ENCODE measurements at places on chromosomes 13 and 19. TPM values are rescaled to one million over a fixed set of nuclear protein-coding genes. Genes with fewer than 3 reads are reported as not detected.
A peak's percentile ranks its signal among the peaks of the same experiment; 100 is the strongest.

GRCh38 chr13:49711218-49711863 is 20.1 kb upstream of the EBPL start:
- H3K36me3 ChIP-seq: no peaks in the 10 kb centered on the region
- H3K27me3 ChIP-seq: no peaks in the 10 kb centered on the region

DNA sequence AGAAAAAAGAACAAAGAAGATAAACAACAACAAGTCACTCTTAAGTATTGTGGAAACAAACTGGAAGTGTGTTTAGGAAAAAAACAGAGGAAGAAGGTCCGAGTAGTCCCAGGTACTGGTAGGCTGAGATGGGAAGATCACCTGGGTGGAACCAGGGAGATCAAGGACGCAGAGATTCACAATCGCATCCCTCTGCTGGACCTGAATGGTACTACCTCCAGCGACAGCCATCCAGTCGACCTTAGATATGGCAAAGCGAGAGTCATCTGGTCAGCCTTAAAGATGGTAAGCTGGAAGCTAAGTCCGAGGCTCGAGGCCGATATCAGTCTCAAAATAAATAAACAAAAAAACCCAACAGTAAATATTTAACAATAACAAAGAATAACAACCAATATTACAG is 44.9 kb upstream of the ZNF91 start:
- no peak overlapping the region for H3K4me3 ChIP-seq
- no peaks in the 10 kb centered on the region for H3K36me3 ChIP-seq
- H3K27ac ChIP-seq: no peak overlapping the region
- no peaks in the 10 kb centered on the region for H3K4me1 ChIP-seq
- no peak for DNase-seq

- no peaks in the 10 kb centered on the region for H3K27me3 ChIP-seq
- peaks cover 22% of the 10 kb centered on the region for H3K36me3 ChIP-seq
- H3K4me3 ChIP-seq: no peak overlapping the region
- peaks cover 45% of the 10 kb centered on the region for H3K4me1 ChIP-seq
- peak overlapping the region; percentile 69 for H3K27ac ChIP-seq
Observed at GRCh38 chr13:99269627-99270241, 11.6 kb upstream of the GPR18 start.

- H3K27ac ChIP-seq: no peak overlapping the region
- no peak overlapping the region for H3K4me3 ChIP-seq
- H3K4me1 ChIP-seq: no peaks in the 10 kb centered on the region
- H3K36me3 ChIP-seq: no peaks in the 10 kb centered on the region
- no peaks in the 10 kb centered on the region for H3K27me3 ChIP-seq
Observed at GRCh38 chr13:76329004-76329403, 557.2 kb downstream of the KCTD12 start.

GRCh38 chr13:102680842-102681740 is 13.8 kb downstream of the METTL21C start:
- H3K27ac ChIP-seq: no peak overlapping the region
- peak; percentile 27 for DNase-seq
- peaks cover 6% of the 10 kb centered on the region for H3K36me3 ChIP-seq
- H3K4me1 ChIP-seq: peaks cover 9% of the 10 kb centered on the region
- H3K27me3 ChIP-seq: no peaks in the 10 kb centered on the region
- no peak overlapping the region for H3K4me3 ChIP-seq

DNA sequence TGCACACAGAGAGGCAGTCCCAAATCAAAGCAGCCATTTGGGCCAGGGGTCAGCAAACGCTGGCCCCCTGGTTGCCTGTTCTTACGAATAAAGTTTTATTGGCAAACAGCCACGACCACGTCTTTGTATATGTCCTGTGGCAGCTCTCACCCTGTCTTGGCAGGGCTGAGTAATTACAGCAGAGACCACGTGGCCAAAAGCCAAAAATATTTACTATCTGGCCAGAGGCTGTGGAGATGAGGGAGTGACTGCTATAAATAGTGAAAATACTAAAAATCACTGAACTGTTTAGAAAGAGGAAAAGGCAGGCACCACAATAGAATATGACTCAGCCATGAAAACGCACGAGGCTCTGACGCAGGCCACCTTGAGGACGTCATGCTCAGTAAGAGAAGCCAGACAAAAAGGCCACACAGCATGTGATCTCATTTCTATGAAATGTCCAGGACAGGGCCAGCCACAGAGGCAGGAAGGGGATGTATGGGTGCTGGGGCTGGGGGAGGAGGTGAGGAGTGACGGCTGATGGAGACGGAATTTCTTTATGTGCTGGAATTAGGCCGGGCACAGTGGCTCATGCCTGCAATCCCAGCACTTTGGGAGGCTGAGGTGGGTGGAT is 29.4 kb downstream of the SMIM24 start:
- no peak for DNase-seq
- H3K27ac ChIP-seq: no peak overlapping the region

- H3K4me3 ChIP-seq: no peak overlapping the region
- no peak for DNase-seq
- H3K4me1 ChIP-seq: peaks cover 80% of the 10 kb centered on the region
Observed at GRCh38 chr19:35317464-35318043, 11.4 kb upstream of the CD22 start.

DNA sequence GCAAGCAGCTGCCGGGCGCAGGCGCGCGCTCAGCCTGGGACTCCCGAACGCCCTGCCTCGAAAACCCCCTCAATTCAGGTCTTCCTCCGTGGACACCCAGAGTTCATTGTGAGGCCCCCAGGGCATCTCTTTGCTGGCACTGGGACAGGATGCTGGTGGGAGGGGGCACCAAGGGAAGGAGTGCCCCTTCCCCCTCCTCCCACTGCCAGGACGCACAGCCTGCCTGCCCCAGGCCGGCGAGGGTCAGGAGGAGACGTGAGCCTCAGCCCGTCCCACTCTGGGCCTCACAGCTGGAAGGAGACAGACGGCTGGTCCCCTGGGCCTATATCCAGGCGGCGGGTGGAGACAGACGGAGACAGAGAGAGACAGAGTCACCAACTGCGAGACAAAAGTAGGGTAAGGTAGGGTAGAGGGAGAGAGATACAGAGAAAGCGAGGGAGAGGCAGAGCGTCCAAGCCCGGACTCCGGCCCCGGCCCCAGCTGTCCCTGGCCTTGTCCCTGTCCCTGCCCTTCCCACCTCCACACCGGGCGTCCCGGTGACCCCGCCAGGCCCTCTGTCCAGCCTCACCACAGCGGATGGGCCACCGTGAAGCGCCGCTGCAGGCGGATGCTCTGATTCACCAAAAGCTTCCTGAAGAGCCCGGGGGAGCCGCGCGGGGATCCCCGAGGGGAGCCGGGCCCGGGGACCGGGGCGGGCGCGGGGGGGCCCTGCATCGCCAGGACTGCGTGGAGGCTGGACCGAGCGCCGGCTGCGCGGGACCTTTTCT is at the start of gene PDE4C:
TSS of gene PDE4C (minus strand) at position 737 of the 767 bp plus-strand sequence. CDS start at position 714, 23 bp downstream.
- H3K36me3 ChIP-seq: no peaks in the 10 kb centered on the region
- peaks cover 84% of the 10 kb centered on the region for H3K27me3 ChIP-seq
- no peak within 1 kb of the TSS for H3K4me3 ChIP-seq
- peak; percentile 43 for DNase-seq

SLITRK6 gene
- not detected for total RNA-seq

ZNF99 gene
- total RNA-seq: not detected

GRCh38 chr13:25739376-25739775 is 312.4 kb downstream of the SHISA2 start:
- no peak for DNase-seq
- no peak overlapping the region for H3K4me3 ChIP-seq
- no peak overlapping the region for H3K27ac ChIP-seq
- no peaks in the 10 kb centered on the region for H3K36me3 ChIP-seq

CACNG6 gene
- not detected for total RNA-seq

- H3K36me3 ChIP-seq: no peaks in the 10 kb centered on the region
- H3K4me1 ChIP-seq: no peaks in the 10 kb centered on the region
- no peak overlapping the region for H3K27ac ChIP-seq
- no peak for DNase-seq
- H3K4me3 ChIP-seq: no peak overlapping the region
Observed at GRCh38 chr19:57016076-57016475, 103.7 kb upstream of the USP29 start.

- H3K27ac ChIP-seq: peak overlapping the region; percentile 86
- H3K27me3 ChIP-seq: no peaks in the 10 kb centered on the region
- peaks cover 74% of the 10 kb centered on the region for H3K4me1 ChIP-seq
- DNase-seq: no peak
- peaks cover 4% of the 10 kb centered on the region for H3K36me3 ChIP-seq
- no peak overlapping the region for H3K4me3 ChIP-seq
Observed at GRCh38 chr19:34274284-34274826, 20.0 kb downstream of the GARRE1 start.

DNA sequence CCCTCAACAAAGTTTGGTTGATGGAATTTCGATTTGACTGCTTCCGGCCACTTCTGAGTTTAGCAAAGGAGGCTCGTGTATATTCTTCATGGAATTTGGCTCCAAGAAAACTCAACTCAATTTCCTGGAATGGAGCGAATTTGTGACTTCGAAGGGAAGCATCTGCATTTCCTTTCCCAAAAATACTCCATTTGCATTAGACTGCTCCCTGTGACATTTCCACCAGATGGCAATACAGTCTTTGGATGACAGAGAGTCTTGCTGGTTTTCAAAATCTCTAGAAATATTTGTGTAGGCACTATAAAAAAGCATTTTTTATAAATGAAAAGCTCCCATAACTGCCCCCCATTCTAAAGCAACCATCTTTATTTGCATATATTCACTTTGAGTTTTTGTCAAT is 4.1 kb downstream of the C1QTNF9 start:
- H3K4me3 ChIP-seq: no peak overlapping the region
- DNase-seq: no peak
- H3K36me3 ChIP-seq: no peaks in the 10 kb centered on the region
- H3K27me3 ChIP-seq: no peaks in the 10 kb centered on the region
- H3K27ac ChIP-seq: no peak overlapping the region

ACP7 gene
- total RNA-seq: not detected

- no peak overlapping the region for H3K27ac ChIP-seq
- no peaks in the 10 kb centered on the region for H3K36me3 ChIP-seq
- H3K4me1 ChIP-seq: no peaks in the 10 kb centered on the region
Observed at GRCh38 chr13:39322836-39323585, 280.0 kb downstream of the LHFPL6 start.

- H3K36me3 ChIP-seq: no peaks in the 10 kb centered on the region
- H3K4me3 ChIP-seq: no peak overlapping the region
- no peaks in the 10 kb centered on the region for H3K27me3 ChIP-seq
- H3K4me1 ChIP-seq: no peaks in the 10 kb centered on the region
- H3K27ac ChIP-seq: no peak overlapping the region
- no peak for DNase-seq
Observed at GRCh38 chr13:84962849-84963248, 836.4 kb downstream of the SLITRK6 start.

DIAPH3 gene
- total RNA-seq: 0.10 TPM

DNA sequence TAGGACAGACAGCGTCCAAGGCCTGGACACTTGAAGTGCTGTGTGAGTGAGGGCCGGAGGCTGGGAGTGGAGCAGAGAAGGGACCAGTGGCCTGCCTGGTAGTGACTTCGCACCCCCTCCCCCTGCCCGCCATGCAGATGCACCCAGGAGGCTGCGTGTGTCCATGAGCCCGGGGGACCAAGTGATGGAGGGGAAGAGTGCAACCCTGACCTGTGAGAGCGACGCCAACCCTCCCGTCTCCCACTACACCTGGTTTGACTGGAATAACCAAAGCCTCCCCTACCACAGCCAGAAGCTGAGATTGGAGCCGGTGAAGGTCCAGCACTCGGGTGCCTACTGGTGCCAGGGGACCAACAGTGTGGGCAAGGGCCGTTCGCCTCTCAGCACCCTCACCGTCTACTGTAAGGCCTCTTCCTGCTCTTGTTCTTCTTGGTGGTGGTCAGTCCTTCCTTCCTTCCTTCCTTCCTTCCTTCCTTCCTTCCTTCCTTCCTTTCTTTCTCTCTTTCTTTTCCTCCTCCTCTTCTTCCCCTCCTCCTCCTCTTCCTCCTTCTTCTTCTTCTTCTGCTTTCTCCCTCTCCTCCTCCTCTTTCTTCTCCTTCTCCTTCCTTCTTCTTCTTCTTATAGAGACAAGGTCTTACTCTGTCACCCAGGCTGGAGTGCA is 6.0 kb upstream of the FFAR1 start:
- H3K36me3 ChIP-seq: peaks cover 7% of the 10 kb centered on the region
- H3K4me1 ChIP-seq: peaks cover 91% of the 10 kb centered on the region
- no peak overlapping the region for H3K4me3 ChIP-seq
- H3K27me3 ChIP-seq: no peaks in the 10 kb centered on the region
- DNase-seq: no peak
- H3K27ac ChIP-seq: no peak overlapping the region

ADGRE3 gene
- 0.17 TPM for total RNA-seq

GRCh38 chr13:73235385-73235784 is 176.6 kb downstream of the KLF5 start:
- H3K36me3 ChIP-seq: no peaks in the 10 kb centered on the region
- H3K27ac ChIP-seq: no peak overlapping the region
- H3K4me3 ChIP-seq: no peak overlapping the region
- no peaks in the 10 kb centered on the region for H3K27me3 ChIP-seq

Data from B cell (primary cell).